Stimulated activated CD4-positive, alpha-beta T cell treated with anti-CD3 and anti-CD28 coated beads, Interleukin-12 subunit alpha, Interleukin-12 subunit beta, amount 100 ng/mL, for 48 hours (primary cell): ENCODE measurements at places on chromosomes 7 and 10.

GRCh38 chr7:6178298-6179029 lies 94.0 kb downstream of the CYTH3 start:
- no peak for DNase-seq

DNA sequence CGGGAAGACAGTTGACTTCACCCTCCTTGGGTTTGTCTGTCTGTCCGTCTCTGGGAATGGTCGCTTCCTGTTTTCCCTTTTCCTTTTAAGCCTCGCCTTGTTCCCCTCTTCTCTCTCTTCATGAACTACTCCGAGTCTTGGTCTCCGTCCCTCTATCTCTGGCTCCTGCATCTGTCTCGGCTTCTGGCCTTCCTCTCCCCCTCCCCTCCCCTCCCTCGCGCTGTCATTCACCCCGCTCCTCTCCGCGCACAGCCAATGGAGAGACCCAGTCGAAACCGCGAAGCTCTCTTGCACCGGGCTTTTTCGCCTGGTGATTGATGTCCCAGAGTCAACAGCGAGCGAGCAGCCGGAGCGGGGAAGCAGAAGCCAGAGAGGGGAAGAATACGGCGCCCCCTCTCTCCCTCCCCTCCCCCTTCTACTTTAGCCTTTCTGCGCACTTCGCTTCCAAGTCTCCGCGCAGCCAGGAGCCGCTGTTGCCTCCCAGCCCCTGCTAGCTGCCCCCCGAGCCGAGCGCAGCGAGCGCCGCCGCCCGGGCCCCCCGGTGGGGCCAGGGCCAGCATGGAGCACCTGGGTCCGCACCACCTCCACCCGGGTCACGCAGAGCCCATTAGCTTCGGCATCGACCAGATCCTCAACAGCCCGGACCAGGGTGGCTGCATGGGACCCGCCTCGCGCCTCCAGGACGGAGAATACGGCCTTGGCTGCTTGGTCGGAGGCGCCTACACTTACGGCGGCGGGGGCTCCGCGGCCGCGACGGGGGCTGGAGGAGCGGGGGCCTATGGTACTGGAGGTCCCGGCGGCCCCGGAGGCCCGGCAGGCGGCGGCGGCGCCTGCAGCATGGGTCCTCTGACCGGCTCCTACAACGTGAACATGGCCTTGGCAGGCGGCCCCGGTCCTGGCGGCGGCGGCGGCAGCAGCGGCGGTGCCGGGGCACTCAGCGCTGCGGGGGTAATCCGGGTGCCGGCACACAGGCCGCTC lies at the start of gene TLX1:
Gene TLX1, plus strand, starts transcription at position 317 of the 978 bp plus-strand sequence. Its CDS starts 242 bp downstream, at position 559.
- no peak for DNase-seq

DNA sequence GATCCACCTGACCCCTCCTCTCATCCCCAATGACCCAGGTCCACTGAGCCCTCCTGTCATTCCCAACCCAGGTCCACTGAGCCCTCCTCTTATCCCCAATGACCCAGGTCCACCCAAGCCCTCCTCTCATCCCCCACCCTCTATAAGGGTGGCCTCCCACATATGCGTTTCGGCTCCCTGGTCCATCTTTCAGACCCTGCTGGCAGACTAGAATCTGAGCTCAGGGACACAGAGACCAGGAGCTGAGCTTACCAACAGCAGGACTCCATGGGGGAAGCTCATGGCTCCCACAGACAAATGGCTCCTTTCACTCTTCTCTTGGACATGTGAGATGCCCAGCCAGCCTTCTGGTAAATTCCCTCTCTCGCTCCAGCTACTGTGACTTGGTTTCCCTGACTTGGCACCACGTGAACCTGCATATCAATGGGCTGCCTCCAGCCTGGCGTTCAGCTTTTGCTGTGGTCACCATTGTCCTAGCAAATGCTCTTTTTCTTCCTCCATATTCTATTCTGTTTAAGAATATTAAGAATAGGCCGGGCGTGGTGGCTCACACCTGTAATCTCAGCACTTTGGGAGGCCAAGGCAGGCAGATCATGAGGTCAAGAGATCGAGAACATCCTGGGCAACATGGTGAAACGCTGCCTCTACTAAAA lies 24.8 kb upstream of the INPP5A start:
- DNase-seq, result no peak

DNA sequence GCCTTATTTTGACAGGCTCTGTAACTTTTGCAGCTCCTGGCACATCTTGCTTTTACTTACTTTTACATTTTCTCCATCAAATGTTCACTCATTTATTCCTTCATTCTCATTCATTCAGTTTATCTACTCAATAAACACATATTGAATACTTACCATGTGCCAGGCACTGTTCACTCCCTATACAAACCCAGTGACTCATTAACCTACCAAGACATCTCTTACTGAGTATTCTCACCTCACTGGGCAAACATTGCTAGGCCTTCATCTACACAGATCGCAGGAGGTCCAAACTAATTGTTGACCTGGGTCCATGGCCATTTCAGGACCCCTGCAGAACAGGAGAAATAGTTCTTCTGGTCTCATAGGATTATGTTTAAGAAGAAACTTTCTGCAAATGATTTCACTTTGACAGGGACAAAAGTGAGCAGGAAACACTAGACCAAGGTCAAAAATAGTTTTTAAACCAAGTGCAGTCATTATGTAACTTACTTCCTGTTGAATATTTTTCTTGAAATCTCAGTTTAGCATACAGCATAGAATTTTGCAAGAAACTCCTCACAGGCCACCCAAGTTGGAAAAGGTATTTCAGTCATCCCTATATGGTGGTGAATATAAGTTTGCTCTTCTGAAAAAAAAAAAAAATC lies 17.6 kb downstream of the SLC26A4 start:
- DNase-seq, result no peak

DNA sequence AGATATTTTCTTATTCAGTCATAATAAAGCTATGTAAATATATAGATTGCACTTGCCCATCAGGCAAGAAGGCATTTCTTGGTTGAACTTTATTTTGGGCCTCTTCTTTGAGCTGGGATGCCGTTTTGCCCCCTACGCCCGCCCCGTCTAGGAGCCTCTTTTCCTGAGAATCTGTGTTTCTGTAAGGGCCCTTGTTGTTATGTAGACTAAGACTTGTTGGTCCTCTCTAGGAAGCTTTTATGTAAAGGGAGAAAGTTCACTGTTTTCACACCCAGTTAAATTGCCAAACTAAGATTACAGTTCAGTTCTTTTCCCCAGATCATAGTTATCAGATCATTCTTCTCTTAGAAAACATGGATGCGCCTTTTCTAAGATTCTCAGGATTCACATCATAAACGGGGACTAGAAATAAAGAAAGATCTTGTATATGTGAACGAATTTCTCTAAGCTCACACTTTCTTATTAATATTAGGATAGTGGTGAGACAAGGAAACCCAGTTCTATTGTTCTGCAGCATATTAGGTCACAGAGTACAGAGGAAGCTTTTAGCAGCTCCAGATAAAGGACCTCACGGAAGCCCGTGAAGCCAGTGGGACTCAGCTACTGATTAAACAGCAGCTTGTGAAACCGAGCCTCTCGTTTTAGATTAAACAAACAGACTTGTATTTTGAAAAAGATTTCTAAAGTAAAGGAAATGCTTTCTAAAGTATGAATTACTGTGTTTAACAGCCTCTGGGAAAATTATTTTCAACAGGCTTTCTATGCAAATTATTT lies 3.8 kb downstream of the LMTK2 start:
- no peak for DNase-seq

- DNase-seq, result no peak
These were observed 79.1 kb downstream of the NAMPT start for GRCh38 chr7:106205621-106206222.

DNA sequence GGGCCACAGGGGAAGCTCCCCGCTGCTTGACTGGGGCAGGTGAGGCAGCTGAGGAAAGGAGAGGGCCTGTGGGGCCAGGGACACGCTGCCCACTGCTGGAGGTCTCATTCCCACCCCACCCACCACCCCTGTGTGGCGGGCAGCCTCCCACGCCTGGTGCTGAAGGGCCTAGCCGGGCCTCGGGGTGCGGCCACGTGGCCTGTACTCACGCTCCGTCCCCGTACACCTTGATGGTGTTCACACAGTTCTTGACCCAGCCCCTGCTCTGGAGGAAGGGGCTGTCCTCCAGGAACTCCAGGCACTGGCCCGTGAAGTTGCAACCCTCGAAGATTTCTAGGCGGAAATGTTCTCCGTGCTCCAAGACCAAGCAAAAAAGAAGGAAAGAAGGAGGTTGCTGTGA lies 4.0 kb downstream of the CRYGN start:
- DNase-seq, result no peak

DNA sequence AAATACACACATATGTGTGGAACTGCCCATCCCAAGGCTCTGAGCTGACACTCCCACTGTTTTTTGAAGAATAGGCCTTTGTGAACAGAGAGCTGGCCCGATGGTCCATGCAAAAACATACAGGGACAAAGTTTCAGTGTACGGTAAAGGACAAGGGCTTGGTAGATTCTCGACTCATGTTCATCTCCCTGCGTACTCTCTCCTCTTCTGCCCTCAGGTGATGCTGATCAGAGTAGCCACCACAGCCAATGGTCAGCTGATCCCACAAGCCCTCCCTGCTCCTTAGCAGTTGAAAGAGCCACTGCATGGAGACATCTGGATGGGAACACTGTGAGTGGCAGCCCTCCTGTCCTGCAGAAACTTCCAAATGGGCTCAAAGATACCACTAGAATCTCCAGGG lies 23.1 kb upstream of the C10orf71 start:
- DNase-seq, result no peak

- DNase-seq, result no peak
These were observed 13.4 kb downstream of the TNS3 start for GRCh38 chr7:47568547-47568946.

GRCh38 chr7:94761451-94761850 lies 105.5 kb upstream of the SGCE start:
- no peak for DNase-seq

DNA sequence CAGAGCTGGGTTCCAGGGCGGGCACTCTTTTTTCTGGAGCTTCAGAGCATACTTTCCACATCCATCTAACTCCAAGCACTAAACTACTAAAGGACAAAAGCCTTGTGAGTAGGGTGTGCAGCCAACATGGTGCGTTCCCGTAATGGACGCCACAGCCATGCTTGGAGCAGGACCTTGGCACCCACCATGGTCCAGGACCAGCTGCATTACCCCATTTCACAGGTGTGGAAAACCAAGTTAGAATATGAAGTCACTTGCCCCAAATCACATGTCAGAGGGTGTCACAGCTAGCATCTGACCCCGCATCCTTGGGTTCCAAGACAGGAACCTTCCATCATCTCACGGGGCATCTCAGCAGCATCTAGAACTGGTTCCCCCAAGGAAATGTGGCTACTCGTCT lies 112.4 kb downstream of the SMURF1 start:
- DNase-seq, result no peak

- no peak for DNase-seq
These were observed 88.8 kb upstream of the TNS3 start for GRCh38 chr7:47670729-47671128.

- no peak for DNase-seq
These were observed 220.9 kb upstream of the PLXNA4 start for GRCh38 chr7:132797152-132797551.

DNA sequence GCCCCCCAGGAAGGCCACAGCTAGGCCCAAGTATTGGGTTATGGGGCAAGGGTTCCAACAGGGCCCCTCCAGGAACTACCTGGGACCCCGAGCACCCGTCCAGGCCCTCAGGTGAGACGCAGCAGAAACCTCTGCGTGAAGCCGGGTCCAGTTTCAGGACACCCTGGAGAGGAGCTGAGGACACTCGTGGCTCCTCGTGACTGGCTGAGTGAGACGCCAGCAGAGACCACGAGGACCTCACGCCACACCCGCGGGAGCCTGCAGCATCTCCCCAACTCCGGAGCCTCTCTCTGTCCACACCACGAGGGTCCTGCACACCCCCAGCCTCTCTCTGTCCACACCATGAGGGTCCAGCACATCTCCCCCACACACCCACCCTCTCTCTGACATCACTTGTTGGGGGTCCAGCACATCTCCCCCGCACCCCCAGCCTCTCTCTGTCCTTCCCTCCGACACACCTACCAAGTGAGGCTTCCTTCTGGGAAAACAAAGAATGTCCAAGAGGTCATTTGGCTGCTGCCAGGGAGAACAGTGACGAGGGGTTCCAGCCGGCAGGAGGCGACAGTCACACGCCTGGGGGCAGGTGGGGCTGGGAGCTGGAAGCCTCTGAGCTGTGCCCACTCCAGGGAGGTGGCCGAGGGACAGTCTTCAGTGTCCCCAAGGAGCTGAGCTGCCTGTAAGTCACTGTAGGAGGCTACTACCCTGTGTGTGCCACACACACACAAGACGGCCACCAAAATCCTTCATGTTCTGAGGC lies 46.1 kb upstream of the PPP2R2D start:
- no peak for DNase-seq

DNA sequence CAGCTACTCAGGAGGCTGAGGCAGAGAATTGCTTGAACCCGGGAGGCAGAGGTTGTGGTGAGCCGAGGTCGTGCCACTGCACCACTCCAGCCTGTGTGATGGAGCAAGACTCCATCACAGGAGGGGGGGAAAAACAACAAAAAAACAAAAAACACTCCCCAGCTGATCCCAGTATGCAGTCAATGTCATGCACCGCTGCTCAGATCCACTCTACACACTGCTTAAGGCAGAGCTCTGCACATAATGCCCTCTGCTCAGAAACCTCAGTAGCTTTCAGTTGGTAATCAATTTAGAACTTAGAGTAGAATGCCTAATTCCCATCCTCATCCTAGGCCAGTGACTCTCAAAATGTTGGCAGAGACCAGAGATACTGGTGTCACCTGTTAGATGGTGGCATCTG lies 43.9 kb downstream of the PDSS1 start:
- DNase-seq, result no peak

DNA sequence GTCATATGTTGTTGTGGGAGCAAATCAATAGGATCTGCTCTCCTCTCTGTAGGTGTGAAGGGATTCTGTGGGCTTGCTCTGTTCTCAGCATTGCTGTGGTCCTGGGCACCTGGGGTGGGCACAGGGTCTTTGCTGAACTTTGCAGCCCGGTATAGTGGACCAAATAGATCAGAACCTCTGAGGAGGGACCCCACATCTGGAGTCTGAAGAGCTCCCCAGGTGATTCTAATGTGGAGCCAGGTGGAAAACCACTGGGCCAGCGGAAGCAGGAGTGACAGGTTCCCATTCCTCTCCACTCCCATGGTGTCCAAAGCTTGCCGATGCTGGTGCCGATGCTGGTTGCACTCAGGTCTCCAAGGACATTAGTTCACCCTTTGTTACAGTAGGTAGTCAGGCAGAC lies 257.2 kb downstream of the GLRX3 start:
- DNase-seq, result no peak
